Bone marrow (tissue), 2 donors: ENCODE measurements at places on chromosomes 5 and 9.

DNA sequence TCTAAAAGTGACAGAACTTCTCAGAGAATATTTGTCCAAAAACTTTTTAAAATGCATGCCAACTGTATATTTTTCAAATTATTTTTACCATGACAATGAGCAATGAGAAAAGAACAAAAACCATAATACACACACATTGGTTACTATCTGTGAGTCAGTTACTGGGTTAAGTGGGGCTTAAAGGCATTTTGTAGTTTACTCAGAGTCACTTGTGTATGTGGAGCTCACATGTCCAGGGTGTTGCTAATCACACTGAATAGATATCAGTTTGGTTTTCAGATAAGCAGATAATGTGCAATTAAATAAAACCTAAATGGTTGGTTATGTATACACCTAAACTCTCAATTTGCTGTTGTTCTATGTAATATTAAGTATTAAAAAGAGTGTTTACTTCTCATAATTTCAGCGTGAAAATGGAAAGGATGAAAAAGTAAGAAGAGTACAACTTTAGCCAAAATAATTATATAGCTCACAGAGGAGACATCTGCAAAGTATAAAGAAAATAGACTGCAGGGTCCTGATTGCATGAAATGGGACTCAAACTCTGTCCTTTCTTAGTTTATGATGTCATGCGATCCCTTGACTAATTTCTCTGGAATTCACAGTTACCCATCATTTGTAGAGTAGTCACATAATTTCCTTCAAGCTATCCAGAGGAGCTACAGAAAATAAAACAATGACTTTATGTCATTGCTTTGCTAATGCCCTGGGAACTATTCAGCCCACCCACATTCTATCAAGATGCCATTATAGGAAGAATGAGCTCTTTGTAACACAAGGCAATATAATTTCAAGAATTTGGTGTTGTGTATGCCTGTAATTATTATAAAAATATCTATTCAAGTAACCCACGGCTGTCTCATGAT, 388.0 kb upstream of the ZNF608 start:
- DNase-seq, result no peak

DNA sequence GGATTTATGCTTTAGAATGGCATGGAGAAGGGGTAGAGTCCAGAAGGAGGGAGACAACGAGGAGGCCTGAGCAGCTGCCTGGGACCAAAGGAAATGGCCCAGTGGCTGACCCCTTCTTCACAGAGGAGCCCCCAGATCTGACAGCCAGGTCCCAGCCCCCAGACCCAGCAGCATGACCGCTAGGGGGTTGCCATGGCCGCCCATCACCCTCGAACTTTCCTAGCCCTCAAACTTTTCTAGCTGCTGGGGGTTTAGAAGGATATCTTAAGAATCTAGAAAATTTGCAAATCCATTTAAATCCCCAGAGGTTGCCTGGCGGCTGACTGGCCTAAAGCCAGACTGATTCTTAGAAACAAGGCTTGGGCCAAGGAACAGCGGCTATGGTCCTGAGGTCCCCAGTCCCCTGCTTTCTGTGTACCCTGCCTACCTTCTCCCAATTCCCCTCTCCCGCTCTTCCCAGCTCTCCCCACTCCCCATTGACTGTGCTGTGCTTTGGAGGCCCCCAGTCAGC, 972 bp downstream of the PDGFRB start:
- DNase-seq, result no peak

DNA sequence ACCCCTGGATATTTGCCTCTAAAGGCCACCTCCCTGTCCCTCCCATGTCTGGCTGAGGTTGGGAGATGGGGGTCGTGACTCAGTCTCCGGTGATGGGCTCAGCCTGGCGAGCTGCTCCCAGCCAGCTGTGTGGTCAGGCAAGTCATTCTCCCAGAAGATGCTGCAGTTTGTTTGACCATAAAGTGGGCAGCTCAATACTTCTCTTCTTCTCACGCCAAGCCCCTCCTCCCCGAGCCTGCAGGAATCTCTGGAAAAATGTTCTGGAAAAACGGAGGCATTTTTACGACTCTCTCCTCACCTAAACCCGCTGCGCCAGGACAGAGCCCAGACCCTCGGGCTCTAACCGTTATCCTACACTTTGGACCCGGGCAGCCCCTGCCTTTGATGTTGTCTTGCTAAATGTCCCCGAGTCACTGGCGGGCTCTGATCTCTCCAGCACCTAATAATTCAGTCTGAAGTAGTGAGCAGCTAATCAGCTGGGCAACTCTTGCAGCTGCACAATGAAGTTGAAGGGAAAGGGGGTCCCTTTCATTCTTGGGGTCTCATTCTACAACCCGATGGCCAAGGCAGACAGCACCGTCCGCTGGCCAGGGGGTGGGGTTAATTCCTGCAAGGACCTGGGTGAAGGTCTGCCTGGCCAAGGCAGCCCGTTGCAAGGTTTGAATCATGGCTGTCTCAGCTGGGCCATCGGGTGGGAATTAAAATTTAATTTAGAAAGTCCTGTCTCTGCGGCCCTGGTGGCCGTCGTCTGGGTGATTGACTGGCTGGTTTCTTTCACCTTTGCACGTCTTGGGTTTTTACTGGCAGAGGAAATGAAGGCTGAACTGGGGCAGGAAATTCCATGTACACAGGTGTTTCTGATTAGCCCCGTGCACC, 12.3 kb downstream of the DCANP1 start:
- DNase-seq, result no peak

DNA sequence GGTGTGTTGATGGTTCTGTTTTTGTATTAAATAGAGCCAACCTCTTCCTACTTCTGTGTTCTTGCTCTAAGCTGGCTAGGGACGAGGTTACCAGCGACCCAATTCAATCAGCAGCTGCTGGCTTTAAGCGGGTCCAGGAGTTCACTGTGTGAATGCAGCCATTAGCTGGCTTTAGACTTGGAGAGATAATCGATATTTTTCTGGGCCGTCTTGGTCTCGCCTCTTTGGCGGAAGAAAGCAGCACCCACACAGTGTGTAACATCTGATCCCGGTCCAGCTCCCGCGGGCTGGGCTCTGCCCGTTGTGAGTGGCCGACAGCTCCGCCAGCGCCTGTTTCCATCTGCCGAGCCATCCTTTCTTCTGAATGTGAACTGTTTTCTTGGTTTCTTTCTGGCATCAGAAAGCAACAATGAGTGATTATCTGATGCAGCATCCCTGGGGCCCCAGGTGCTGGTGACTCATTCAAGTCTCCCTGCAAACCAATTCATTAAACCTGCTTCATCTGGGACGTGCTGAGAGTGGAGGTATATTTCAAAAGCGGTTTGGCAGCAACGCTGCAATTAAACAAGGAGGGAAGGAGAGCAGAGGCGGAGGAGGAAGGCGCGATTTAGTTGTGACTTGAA, 90.8 kb upstream of the IRX4 start:
- DNase-seq, result no peak

- DNase-seq, result no peak
These were observed 373.7 kb downstream of the ARL15 start for GRCh38 chr5:53936481-53937352.

- no peak for DNase-seq
These were observed 443.0 kb upstream of the KLF4 start for GRCh38 chr9:107932601-107933000.

DNA sequence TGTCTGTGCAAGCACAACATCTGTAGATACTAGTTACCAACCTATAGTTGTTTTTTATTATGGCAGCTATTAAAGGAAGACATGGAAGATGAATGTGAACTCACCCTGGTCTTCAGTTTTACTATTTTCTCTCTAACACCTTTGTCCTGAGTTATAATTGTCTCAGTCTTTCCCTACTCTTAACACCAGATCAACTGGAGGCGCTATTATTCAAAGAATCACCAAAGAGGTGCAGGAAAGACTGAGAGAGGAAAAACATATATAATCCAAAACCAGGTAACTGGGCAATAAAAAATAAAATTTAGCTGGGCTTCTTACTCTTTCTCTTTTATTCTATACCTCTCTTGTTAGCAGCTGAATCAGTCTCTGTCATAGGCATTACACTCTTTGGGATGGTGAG, 134.2 kb upstream of the C6 start:
- no peak for DNase-seq

DNA sequence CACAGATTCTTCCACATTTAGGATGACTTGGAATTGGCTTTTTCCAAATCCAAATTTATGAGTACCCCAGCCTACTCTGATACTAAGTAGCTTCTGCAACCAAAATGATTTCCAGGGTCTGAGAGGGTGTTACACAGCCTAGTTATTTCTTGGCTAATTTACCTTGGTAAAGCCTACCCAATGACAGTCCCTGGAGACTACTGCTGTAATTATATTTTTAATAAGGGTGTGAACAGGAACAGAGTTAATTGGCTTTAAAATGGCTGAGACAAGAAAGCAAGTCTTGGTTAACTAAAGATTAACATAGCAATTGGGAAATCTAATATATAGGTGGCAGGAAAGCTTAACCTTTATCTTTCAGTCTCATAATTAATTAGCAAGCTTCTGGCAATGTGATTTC, 9.3 kb downstream of the PRLR start:
- DNase-seq, result no peak
